ENCODE measurements at places on chromosomes 2 and 18. TPM values are rescaled to one million over a fixed set of nuclear protein-coding genes. Genes with fewer than 3 reads are reported as not detected.

- DNase-seq: no peak
Measured at GRCh38 chr2:118442996-118443553, 354.8 kb downstream of the INSIG2 start.

DNA sequence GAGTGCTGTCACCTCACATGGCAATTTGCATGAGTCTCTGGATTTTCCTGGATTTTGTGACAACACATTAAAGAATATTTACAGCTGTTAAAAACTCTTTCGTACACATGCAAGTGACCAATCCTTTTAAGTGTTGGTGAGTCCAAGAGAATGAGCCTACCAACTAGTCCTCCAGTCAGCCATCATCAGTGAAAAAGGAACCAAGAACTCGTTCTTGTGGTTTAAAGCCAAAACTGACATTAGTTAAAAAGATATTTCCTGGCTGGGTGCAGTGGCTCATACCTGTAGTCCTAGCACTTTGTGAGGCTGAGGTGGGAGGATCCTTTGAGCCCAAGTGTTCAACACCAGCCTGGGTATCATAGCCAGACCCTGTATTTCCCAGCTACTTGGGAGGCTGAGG lies 215.4 kb upstream of the ITGA4 start:
- no peak for DNase-seq

SERPINB3 gene
- not detected for total RNA-seq

- peak; percentile 96 for DNase-seq
Measured at GRCh38 chr18:37537868-37538525, 27.6 kb downstream of the CELF4 start.

- peak; percentile 55 for DNase-seq
Measured at GRCh38 chr18:79864006-79864725, 66.4 kb downstream of the KCNG2 start.

DNA sequence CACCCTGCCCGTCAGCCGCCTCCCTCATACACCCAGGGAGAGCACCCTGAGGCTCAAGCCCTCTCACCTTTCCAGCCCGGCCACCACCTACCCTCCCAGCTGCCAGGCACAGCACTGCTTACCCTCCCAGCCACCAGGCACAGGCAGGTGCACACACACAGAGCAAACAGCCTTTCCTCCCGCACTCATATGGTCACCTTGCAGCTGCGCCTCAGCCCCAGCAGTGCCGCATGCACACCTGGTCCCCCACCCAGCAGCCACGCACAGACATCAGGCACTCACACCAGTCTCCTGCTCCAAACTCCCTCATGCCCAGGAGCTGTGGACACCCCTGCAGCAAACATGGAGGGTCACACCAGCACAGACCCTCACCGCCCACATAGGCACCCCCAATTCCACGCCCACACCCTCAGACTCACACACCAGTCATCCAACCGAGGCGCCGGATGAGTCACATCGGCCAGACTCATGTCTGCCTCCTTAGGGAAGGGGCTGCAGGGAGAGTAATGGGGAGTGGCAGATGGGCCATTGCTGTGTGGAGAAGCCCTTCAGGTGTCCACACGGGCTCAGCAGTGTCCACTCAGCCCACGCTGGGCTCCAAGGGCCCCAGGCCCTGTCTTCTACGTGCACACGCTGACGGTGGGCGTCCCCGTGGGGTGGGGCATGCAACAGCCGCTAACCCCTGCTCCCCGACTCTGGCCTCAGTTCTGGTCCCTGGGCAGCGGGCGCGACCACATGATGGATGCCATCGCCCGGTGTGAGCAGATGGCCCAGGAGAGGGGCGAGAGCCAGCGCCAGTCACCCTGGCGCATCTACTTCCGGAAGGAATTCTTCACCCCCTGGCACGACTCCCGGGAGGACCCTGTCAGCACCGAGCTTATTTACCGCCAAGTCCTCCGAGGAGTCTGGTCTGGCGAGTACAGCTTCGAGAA lies 22.3 kb upstream of the GPR17 start:
- peak; percentile 53 for DNase-seq

- no peak for DNase-seq
Measured at GRCh38 chr18:74692367-74693013, 94.8 kb downstream of the ZNF407 start.

- no peak for DNase-seq
Measured at GRCh38 chr2:240847817-240848216, 20.8 kb upstream of the AGXT start.

DNA sequence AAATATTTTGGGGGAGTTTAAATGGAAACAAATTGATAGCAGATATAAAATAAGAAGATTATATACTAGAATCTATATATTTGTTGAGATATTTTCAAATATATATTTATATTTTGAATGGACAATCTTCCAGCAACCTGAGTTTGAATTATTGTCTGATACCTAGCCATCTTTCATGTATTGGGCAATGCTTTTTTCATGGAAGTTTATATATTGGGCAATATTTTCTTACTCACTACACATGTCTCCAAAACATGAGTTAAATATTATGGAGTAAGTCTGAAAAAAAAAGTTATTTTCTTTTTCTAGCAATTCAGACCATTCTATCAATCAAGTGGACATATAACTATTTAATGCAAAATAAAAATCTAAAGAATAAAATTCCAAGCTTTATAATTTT lies 295.2 kb downstream of the NYAP2 start:
- DNase-seq: no peak

DPYSL5 gene
- 3.8 TPM for total RNA-seq

GRCh38 chr2:136310005-136310495 lies 192.1 kb upstream of the CXCR4 start:
- no peak for DNase-seq

ELOA2 gene
- not detected for total RNA-seq

GRCh38 chr18:55097456-55098170 lies 138.4 kb upstream of the CCDC68 start:
- DNase-seq: no peak

- no peak for DNase-seq
Measured at GRCh38 chr18:12028674-12029073, 47.4 kb downstream of the IMPA2 start.

GRCh38 chr18:68942230-68942629 lies 144.3 kb downstream of the CCDC102B start:
- DNase-seq: no peak

GRCh38 chr2:11778923-11779757 lies 32.7 kb downstream of the LPIN1 start:
- peak; percentile 94 for DNase-seq
